ENCODE measurements at places on chromosomes 1 and 21.

GRCh38 chr1:210905944-210906453, 227.9 kb downstream of the KCNH1 start:
- no peak for DNase-seq

- no peak for DNase-seq
Observed at GRCh38 chr1:225541383-225541782, 111.5 kb downstream of the ENAH start.

DNA sequence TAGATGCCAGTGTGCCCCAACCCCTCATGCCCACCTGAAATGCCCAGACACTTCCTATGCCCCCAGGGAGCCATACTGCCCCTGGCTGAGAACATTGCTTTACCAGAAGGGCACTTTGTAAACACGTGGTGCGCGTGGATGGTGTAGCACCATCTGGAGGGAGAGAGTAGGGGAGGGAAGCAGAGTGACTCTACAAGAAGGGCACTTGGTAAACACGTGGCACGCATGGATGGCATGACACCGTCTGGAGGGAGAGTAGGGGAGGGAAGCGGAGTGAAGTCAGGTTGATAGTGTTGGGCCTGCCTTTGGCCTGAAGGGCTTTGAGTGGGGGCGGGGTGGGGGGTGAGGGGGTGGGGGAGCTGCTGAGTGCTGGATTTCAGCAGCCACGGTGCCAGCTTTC, 324.0 kb upstream of the VAMP3 start:
- no peak for DNase-seq

GRCh38 chr1:31750858-31751510, 13.2 kb downstream of the ADGRB2 start:
- DNase-seq, result peak; percentile 32

- no peak for DNase-seq
Observed at GRCh38 chr1:86915737-86916235, 1.4 kb downstream of the HS2ST1 start.

DNA sequence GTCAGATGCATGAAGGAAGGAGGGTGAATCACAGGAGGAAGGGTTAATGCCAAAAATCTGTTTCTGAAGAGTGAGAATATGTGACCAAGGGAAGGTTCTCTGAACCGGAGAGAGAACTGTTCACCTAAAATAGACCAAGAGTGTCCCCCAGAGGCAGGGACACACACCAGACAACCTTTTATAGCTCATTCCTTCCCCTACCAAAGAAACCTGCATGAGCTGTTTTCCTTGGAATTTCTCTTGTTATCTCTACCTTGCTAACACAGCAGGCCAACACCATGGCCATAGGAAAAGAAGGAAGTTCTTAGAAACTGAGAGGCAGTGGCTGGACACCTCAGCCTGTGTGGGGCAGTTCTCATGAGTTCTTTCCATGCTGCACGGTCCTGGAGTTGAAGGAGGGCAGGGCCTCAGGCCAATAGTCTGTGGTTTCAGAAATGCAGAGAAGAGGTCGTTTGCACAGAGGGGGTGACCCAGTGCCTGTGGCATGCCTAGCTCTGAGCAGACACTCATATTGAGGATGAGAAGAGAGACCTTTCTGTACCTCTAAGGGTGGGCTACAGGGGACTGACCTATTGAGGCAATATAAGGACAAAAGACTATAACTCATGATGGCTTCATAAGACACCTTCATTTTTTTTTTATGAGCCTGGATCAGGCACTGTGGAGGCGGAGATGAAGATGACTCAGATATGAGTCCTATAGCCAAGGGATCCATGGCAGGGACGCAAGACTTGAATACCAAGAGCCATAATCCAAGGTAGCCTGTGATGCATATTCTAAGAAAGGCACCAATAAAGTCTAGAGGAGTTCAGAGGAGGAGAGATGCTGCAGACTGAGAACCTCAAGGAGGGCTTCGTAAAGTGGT, 39.4 kb downstream of the IGFN1 start:
- DNase-seq, result no peak

DNA sequence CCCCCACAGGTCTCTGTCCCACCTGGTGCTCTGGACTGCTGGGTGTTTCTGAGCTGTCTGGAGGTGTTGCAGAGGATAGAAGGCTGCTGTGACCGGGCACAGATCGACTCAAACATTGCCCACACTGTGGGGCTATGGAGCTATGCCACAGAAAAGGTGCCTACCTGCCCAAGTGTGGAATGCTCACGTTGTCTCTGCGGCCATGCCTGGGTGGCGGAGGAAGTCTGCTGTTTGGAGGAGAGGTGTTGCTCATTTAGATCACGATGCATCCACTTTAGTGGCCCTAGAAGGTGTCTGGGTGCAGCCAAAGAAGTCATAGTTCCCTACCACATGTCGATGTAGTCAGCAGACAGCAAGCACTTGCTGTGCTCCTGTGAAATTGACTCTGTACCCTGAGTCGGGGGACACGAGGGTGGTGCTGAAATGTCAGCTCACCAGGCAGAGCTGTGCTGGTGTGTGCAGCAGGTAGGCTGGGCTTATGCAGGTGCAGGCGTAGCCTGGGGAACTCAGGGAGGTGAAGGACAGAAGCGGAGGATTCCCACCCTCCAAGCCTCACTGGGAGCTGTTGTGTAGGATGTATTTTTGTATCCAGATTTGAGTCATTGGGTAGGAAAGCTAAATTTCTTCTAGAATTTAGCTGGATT, 32.8 kb upstream of the PWP2 start:
- no peak for DNase-seq

DNA sequence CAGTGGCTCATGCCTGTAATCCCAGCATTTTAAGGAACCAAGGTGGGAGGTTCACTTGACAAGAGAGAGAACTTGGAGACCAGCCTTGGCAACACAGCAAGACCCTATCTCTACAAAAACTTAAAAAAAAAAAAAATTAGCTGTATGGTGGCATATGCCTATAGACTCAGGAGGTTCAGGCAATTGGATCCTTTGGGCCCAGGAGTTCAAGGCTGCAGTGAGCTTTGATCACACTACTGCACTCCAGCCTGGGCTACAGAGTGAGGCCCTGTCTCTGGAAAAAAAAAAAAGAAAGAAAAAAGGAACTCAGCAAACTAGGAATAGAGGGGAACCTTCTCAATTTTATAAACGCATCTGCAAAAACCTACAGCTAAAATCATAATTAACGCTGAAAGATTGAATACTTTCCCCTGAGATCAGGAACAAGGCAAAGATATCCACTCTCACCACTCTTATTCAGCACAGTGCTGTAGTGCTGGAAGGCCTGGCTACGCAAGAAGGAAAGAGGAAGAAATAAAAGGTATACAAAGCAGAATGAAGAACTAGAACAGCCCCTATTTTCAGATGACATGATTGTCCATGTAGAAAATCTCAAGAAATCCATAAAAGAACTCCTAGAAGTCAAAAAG, 21.6 kb downstream of the HSF2BP start:
- no peak for DNase-seq

- peak; percentile 76 for DNase-seq
Observed at GRCh38 chr1:96966536-96967138, 245.1 kb downstream of the PTBP2 start.

DNA sequence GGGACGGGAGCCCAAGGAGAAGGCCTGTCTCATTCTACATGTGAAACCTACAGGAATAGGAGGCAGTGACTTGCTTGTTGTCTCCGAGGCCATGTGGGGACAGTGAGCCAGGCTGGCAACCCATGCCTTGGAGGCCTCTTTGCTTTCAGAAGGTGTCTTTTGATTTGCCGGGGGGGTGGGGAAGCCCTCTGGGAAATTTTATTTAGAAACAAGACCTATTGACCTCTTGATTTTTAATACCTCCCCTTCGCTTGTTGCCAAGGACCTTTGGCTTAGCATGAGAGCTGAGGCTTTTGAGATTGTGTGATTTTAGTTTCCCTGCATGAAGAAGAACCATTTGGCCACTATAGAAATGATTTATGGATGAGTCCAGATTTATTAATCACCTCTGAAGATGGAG, 4.1 kb downstream of the ARMH1 start:
- no peak for DNase-seq

- DNase-seq, result no peak
Observed at GRCh38 chr1:55827350-55827749, 612.2 kb upstream of the USP24 start.

- DNase-seq, result no peak
Observed at GRCh38 chr21:36513430-36513829, 33.5 kb upstream of the CLDN14 start.

- DNase-seq, result no peak
Observed at GRCh38 chr21:31107871-31108270, 69.6 kb upstream of the KRTAP19-8 start.

- DNase-seq, result no peak
Observed at GRCh38 chr1:47569681-47570470, 132.0 kb downstream of the FOXD2 start.

DNA sequence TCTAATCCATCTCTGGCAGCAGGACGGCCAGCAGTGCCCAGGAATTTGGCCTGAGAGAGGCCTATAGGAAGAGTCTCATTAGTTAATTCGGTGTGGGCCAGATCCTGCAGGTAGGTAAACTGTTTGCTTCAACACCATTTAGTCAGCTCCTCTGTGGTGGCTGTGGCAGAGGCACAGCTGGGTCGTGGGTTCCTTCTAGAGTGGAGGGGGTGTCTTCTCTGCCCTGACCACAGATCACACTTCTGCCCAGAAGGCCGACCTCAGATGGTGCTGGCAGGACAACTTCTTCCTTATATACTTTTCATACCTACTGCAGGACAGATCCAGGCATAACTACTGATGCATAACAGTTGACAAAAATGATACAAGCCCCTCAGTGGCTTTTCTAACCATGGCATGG, 281.4 kb downstream of the RPS6KC1 start:
- DNase-seq, result no peak

DNA sequence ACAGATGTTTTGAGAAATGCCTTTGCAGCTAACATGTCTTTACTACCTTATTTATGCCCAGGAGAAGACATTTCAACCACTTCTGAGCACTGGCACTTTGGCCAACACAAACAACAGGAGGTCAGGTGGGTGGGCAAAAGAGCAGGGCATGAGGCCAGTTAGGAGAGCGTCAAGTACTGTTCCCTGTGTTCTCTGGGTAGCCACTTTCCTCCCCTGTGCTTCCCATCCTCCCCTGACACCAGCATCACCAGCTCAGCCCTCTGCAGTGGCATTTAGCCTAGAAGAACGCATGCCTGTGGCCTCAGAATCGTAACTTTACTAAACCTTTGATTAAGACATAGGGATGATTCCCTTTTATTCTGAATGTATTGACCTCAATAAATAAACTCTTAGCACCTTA, 18.3 kb downstream of the BTG2 start:
- DNase-seq, result no peak

DNA sequence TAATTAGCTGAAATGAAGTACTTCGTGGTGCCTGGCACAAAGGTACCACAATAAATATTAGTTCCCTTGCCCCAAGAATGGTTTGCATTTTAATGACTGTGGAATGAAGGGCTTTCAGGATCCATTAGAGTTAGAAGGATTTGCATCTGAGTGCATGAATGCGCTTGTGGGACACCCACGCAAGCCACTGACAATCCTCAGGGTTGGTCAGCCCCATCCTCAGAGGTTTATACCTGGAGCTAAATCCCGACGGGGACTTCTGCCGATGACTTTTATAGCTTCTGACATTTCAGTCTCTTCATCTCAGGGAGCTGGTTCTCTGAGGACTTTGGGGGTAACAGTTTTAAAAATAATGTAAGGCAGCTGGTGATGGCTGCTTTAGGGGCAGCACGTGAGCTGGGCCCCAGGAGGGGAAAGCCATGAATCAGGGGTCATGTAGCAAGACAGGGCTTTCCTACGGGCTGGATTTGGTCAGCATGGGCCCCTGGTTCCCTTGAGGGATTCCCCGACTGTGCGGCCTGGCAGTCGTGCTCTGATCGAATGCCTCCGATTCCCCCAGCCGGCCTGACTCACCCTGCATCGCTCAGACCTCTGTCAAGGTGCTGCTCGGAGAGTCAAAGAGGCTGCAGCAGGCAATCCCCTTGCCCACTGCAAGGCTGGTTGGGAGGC, 20.8 kb upstream of the IL10 start:
- DNase-seq, result peak; percentile 66

DNA sequence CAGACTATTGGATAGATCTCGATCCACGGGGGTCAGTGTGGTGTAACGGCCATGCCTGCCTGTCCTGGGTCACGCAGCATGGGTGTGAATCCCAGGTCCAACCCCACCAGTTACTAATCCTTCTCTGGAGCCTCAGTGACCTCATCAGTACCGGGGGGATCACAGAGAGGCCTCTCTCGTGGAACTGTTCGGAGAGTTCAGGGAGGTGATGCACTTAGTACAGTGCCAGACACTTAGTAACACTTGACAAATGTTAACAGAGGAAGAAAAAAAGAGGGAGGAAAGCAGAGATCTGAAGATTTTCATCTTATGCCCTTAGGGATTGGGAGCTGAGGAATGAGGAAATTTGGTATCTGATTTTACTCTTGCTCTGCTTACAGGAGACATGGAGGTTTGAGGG, 2.9 kb downstream of the ABCA4 start:
- DNase-seq, result no peak

DNA sequence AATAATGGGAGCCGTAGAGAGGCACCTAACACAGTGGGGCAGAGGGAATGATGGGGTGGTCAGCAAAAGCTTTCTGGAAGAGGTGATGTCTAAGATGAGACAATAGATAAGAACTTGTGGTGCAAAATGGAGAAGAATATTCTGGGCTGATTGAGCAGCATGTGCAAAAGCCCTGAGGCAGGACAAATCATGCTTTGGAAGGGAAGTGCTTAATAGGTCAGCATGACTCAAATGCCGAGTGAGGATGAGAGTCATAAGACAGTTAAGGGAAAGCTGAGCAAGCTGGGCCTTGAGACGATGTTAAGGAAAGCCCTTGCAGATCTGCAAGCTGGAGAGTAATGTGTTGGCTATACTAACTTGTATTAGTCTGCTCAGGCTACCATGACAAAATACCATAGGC, 37.3 kb upstream of the ASB17 start:
- no peak for DNase-seq

GRCh38 chr1:230215031-230215430, 148.0 kb downstream of the GALNT2 start:
- no peak for DNase-seq

DNA sequence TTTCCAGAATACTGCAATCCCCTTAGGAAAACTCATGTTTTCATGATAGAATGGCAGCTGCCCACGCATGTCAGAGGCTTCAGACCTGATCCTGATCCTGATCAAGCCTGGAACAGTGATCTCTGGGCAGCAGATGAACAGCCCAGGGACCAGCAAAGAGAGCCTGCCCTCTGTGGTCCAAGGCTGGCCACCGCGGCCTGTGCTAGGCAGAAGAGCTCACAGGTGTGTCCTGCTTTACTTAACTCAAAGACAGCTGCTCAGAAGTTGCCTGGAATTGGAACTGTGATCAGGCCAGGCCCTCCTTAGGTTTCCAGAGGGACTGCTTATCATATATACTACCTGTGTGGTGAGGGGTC, 21.2 kb upstream of the BCAR3 start:
- DNase-seq, result no peak

GRCh38 chr1:34842952-34843371, 16.6 kb downstream of the SMIM12 start:
- DNase-seq, result no peak

GRCh38 chr1:48251323-48251722, 28.8 kb downstream of the SLC5A9 start:
- no peak for DNase-seq

- DNase-seq, result no peak
Observed at GRCh38 chr1:178160736-178161475, 67.0 kb downstream of the RASAL2 start.
